Foreskin fibroblast (primary cell): ENCODE measurements at places on chromosomes 7 and 10.

DNA sequence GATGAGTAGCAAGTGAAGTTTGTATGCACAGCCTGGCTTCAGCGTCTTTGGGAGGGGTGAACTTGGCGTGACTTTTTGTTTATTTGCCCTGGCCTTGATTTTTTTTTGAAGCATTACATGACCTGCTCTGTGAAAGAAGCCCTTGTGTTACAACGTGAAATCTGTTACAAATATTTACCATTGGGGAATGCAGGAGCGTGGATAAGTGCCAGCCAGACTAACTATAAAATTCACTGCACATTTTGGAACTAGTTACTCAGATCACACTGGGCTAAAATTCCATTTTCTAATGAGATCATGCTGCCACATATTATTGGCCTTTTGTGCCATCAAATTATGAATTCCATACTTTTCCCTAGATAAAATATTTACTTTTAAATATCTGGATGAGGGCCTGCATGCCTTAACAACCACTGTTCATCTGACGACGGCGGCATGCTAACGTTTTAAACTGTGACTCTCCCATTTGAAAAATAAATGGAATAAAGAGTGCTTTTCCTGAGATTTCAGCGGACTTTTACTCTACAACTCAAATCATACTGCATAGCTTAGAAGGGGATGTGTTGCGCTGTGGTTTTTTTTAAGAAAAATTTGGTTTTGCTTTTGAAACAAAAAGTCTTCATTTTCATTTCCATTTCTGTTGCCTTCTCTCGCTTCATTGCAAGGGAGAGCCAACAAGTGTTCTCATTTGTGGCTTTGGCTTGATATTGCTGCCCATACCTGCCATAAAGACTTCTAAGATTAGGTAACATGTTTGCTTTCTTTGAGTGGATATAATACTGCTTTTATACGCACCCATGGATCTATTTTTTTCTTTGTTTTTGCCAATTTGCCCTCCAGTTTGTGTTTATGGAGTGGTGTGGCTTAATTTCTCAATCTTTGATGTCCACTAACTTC, 352.2 kb downstream of the TFEC start:
- peak; percentile 91 for DNase-seq

GRCh38 chr10:31099094-31099493, 67.4 kb upstream of the ZNF438 start:
- DNase-seq = no peak

GRCh38 chr7:122846591-122846990, 39.7 kb downstream of the CADPS2 start:
- DNase-seq = no peak

- no peak for DNase-seq
Observed at GRCh38 chr10:26441491-26442214, 3.5 kb downstream of the APBB1IP start.

DNA sequence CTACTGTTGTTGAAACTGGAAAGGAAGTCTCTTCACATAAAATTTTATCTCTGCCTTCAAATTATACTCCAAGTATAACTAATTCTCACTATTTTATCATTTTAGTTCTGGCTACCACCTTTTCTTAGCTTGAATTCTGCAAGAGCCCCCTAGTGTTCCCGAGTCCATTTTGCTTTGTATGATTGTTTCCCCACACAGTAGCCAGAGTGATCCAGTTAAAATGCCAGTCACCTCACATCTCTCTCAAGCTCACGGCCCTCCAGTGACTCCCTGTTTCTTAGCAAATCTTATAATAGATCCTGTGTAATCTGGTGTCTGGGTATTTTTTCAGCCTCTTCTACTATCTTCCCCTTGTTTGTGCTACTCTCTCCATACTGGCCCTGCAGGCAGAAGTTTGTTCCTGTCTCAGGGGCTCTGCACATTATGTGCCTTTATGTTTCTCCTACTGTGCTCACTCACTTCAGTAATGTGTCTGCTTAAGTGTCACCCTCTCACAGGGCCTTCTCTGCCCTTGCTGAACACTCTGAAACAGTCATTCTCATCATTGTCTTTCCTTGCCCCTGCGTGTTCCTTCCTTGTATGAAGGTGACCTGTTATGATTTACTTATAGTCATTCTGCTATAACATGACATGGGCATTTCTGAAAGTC, 8.9 kb downstream of the WAC start:
- DNase-seq = no peak

- no peak for DNase-seq
Observed at GRCh38 chr7:73517241-73517995, 4.7 kb downstream of the BAZ1B start.

GRCh38 chr10:123451618-123452245, 214.4 kb upstream of the GPR26 start:
- no peak for DNase-seq

DNA sequence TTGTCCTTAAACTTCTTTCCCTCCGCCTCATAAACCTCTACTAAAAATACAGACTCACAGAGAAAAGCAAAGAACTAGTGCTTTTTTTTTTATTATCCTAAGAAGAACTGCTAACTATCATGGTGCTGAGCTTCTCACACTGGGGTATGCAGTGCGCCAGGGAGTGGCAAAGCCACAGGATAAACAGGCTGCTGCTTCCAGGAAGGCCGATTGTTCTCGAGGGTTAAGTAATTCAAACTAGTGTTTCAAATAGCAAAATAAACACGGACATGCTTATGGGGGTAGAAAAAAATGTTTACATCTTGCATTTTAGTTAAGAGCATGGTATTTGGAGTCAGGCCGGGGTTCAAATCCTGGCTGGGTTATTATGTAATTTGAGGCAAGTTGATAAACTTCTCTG, 157.0 kb downstream of the TAX1BP1 start:
- no peak for DNase-seq

DNA sequence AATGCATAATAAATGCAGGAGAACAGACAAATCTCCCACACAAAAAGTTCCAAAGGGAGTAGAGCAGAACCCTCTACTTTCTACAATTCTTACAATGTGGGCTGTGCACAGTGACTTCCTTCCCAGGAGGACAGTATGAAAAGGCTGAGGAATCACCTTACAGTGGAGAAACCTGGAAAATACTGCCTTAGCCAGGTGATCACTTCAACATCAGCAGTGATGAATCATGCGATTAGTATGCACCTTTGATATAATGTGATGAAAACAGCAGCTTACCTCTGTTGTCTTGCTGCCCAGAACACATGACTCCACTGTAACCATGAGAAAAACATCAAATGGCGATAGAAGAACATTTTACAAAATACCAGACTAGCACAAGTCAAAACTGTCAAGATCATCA, 329.7 kb upstream of the POM121L12 start:
- DNase-seq = no peak
